ENCODE measurements at places on chromosomes 7 and 10. TPM values are rescaled to one million over a fixed set of nuclear protein-coding genes. Genes with fewer than 3 reads are reported as not detected.

GRCh38 chr10:14648946-14649345 is 125.8 kb downstream of the FAM107B start:
- H3K4me3 ChIP-seq, result no peak overlapping the region
- DNase-seq, result no peak
- no peak overlapping the region for H3K27ac ChIP-seq
- no peaks in the 10 kb centered on the region for H3K36me3 ChIP-seq
- H3K27me3 ChIP-seq, result no peaks in the 10 kb centered on the region

- no peak for DNase-seq
- H3K4me1 ChIP-seq, result no peaks in the 10 kb centered on the region
- H3K36me3 ChIP-seq, result no peaks in the 10 kb centered on the region
- no peaks in the 10 kb centered on the region for H3K27me3 ChIP-seq
- no peak overlapping the region for H3K27ac ChIP-seq
- H3K4me3 ChIP-seq, result no peak overlapping the region
These were observed 78.9 kb downstream of the ANLN start for GRCh38 chr7:36468370-36469101.

GRCh38 chr10:47152861-47153349 is 147.1 kb upstream of the GDF10 start:
- no peaks in the 10 kb centered on the region for H3K36me3 ChIP-seq
- H3K27ac ChIP-seq, result no peak overlapping the region
- H3K4me3 ChIP-seq, result no peak overlapping the region
- peaks cover 9% of the 10 kb centered on the region for H3K27me3 ChIP-seq
- H3K4me1 ChIP-seq, result no peaks in the 10 kb centered on the region

DNA sequence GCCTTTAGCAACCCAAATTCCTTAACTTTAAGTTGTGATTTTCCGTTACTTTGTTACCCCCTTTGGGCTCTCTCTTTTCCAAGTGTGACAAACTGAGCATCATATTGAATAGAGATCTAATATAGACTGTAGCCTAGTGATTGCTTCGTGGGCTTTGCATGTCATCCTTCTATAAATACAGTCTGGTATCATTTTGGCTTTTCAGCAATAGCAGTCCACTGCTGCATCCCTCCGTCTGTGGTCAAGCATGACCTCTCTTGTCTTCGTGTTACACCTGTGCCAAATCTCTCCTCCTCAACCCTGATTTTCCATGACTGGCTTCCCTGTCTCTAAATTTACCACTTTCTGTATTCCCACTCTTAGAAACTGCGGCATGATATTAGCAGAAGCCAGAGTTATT is 53.8 kb upstream of the AGK start:
- no peak overlapping the region for H3K27ac ChIP-seq
- peaks cover 9% of the 10 kb centered on the region for H3K27me3 ChIP-seq
- H3K4me1 ChIP-seq, result no peaks in the 10 kb centered on the region
- no peak overlapping the region for H3K4me3 ChIP-seq
- no peaks in the 10 kb centered on the region for H3K36me3 ChIP-seq

DNA sequence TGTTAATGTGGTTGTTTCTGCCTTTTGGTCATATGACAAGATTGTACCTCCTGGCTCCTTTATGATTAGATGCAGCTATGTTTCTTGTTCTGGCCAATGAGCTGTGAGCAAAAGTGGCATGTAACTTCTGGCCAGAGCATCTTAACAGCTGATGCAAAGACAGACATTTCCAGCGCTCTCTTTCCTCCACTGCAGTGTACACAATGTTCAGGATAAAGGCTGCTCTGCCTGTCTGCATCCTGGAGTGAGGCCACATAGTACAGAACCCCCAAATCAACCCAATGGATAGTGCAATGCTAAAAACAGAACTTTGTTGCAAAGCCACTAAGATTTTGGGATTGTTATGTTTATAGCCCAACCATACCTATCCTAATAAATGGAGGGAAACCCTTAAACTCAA is 17.9 kb downstream of the EPC1 start:
- no peak for DNase-seq
- H3K27me3 ChIP-seq, result no peaks in the 10 kb centered on the region
- H3K4me1 ChIP-seq, result peaks cover 27% of the 10 kb centered on the region
- H3K27ac ChIP-seq, result no peak overlapping the region

DNA sequence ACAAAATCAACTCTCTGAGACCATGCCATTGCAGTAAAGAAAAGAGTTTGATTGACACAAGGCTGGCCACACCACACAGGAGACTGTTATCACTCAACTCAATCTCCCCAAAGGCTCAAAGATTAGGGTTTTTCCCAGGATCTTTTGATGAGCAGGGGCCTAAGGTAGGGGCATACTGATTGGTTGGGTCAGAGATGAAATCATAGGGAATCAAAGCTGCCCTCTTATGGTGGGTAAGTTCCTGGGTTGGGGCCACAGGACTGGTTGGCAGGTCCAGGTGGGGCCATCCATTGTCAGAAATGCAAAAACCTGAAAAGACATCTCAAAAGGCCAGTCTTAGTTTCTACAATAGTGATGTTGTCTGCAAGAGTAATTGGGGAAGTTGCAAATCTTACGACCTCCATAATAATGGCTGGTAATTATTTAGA is 91.6 kb downstream of the AKR1D1 start:
- H3K27me3 ChIP-seq, result no peaks in the 10 kb centered on the region
- DNase-seq, result no peak
- H3K4me3 ChIP-seq, result no peak overlapping the region
- no peaks in the 10 kb centered on the region for H3K4me1 ChIP-seq
- H3K27ac ChIP-seq, result no peak overlapping the region
- no peaks in the 10 kb centered on the region for H3K36me3 ChIP-seq

DNA sequence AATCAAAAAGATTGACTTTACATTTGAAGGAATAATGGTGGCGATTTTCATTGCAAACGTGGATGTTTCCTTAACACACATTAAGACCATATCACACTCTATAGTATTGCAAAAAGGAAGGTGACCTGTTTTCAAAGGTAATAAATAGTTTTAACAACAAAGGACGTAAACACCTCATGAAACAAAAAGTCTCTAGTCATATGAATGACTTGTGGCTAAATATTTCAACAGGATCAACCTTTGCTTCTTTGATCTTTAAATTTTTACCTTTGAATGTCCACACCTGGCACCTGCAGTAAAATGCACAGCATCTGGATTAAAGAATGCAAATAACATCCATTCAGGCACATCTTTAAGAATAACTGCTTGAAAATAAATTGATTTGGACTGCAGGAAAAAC is 30.0 kb upstream of the FERD3L start:
- no peak overlapping the region for H3K4me3 ChIP-seq
- H3K27me3 ChIP-seq, result no peaks in the 10 kb centered on the region
- no peak for DNase-seq
- H3K27ac ChIP-seq, result no peak overlapping the region

SAMD9L gene
- 1.3 TPM for total RNA-seq

DNA sequence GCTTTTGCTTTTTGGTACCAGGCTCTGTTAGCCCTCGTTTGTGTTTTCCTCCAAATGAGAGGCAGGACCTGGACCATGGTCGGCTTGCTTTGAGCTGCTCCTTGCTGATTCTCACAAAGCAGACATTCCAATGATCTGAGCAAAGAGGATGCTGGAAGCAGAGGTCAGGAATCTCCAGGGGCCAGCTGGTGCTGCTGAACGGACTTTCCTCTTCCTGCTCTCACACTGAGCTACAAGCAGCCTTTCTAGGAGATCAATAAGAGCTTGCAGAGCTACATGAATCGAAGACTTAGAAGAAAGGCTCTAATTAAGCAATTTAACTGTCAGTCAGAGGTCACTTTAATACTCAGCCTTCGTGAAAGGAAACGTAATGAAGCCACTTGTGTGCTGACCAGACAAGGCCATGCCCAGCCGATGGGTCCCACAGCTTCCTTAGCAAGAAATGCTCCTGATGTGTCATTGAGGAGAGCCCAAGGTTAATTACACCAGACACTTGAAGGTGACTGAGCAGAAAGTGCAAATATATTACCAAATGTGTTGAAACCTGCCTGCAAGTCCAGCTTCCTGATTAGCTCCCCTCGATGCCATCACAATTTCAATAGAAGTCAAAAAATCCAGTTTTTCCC is 151.3 kb upstream of the RSU1 start:
- H3K27ac ChIP-seq, result peak overlapping the region; percentile 99
- no peaks in the 10 kb centered on the region for H3K36me3 ChIP-seq
- no peak overlapping the region for H3K4me3 ChIP-seq
- peaks cover 43% of the 10 kb centered on the region for H3K4me1 ChIP-seq
- DNase-seq, result peak; percentile 79

Data from Panc1 (cell line).